ENCODE measurements at places on chromosomes 6 and 20.

- no peak for DNase-seq
These were observed 293.5 kb downstream of the PRL start for GRCh38 chr6:22003287-22003686.

DNA sequence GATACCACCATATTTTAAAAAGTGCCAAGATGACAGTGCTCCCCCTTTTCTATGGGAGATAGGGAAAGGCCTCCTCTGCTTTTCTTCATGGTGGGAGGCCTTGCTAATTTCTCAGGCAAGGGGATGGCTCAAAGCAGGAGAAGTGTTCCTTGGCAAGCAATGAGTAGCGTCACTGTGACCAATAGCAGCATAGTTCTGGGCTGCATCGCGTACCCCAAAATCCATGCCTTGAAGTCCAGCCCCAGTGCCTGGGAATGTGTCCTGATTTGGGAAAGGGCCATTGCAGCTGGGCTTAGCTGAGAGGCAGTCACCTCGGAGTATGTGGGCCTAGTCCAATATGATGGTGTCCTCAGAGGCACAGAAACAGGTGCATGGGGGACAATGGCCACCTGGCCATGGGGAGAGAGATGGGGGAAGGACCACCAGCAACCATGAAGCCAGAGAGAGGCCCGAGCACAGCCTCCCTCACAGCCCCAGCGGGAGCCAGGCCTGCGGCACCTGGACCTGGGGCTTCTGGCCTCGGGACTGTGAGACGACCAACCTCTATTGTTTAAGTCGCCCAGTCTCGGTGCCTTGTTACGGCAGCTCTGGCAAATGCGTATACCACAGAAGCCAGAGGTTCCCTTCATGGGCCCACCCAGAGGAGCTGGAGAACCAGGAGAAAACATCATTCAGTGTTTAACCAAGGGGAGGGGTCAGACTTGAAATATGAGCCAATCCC, 153.1 kb upstream of the RPS6KA2 start:
- DNase-seq = no peak

- DNase-seq = no peak
These were observed 864.2 kb downstream of the KIF16B start for GRCh38 chr20:15708984-15709598.

DNA sequence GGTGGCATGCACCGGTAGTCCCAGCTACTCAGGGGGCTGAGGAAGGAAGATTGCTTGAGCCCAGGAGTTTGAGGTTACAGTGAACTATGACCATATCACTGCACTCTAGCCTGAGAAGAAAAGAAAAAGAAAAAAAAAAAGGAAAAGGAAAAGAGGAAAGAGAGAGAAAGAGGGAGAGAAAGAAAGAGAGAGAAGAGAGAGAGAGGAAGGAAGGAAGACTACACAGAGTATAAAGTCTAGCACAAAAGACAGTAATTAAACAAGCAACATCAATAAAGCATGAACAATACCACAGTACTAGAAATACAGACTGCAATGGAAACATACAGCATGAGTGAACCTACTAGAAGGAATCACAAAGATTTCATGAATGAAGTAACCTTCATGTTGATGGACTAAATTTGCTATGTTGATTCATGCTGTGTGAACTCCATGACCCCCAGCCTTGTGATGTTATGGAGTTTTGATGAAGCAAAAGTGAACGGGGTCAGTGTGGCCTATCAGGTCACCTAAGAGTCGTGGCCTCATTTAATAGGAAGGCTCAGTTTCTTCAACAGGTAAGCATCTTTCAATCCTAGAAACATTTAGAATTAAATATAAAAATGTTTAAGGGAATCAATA, 57.6 kb downstream of the NUDT3 start:
- no peak for DNase-seq

- DNase-seq = peak; percentile 39
These were observed 518 bp downstream of the PEX6 start for GRCh38 chr6:42978487-42978838.

DNA sequence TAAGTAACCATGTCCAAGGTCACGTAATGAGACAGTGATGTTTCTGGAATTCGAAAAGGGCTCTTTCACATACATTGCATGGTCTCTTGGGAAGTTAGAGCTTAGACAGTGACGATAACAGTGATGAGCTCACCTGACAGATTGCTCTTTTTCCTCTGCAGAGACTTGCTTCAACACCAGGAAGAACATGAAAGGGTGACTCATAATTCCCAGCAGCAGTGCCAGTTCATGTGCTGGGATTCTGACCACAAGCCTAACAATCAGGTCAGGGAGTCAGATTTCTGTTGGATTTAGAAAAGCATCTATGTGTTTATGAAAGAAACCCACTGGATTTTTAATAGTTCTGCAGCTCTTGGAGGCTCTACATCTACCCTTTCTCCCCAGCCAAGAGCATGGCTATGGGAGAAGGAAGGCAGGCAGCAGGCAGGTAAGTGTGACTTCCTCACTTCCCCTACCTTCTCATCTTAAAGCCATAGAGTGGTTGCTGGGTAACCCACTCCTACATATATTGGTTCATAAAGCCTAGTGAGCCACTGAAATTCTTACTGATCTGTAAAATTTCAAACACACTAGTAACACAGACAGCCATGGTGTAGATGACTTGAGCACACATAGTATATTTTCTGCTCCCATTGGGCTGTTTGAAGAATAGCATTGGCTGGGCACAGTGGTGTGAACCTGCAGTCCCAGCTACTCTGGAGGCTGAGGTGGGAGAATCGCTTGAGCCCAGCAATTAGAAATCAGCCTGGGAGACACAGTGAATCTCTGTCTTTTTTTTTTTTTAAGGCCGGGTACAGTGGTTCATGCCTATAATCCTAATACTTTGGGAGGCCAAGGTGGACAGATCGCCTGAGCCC, 44.4 kb upstream of the LOC128125822 start:
- no peak for DNase-seq

DNA sequence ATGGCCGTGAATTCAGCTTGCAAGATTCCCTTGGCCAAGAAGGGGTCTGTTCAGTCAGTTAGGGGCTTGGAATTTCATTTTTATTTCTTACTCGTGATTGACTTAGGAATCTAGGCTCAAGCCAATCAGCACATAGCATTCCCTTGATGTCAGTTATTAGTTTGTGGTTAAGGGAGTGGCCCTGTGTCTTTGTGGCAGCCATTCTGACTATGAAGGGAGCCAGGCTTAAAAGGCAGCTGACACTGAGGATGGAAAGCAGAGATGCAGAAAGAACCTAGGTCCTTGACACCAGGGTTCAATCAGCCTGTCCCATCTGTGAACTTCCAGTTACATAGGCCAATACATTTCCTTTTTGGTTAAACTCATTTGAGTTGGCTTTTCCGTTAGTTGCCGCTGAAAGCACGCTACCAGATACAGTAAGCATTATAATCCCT, 48.1 kb downstream of the MCUR1 start:
- no peak for DNase-seq

- no peak for DNase-seq
These were observed 78.4 kb downstream of the HDGFL1 start for GRCh38 chr6:22647719-22648118.

- no peak for DNase-seq
These were observed 262.6 kb downstream of the NKAIN2 start for GRCh38 chr6:124066269-124066668.

DNA sequence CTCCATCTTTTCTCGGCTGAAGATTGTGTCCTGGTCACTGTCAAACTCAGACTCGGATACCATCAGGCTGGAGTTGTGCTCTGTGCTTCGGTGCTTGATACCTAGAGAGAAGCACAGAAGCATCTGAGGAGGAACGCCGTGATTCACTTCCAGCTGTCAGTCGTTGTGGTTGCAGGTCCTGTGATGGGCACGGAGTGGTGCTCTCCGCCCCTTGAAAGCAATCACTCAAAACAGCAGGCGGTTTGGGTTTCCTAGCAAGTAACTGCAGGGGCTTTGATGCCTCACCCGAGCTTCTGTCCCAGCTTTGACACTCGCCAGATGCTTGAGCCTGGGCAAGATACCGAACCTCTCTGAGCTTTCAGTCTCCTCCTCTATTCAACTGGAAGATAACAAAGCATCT, 52.5 kb downstream of the ALDH5A1 start:
- no peak for DNase-seq

DNA sequence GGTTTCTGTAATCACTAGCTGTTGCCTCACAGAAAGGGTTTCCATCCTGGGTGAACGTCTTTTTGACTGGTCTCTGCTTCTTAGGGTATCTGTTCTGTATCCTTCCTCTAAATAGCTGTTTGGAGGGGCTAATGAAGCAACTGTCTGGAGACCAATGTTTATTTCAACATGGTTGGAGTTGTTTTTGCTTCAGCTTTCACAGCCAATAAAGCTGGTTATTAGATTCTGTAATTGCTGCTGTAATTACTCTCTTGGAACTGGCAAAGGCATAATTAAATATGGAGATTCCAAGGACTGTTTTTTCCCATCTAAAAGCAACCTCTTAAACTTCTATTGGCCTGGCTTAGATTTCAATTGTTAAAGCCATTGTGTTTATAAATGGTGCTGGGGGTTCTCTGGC, 31.9 kb downstream of the CHMP4B start:
- no peak for DNase-seq

- no peak for DNase-seq
These were observed 158.8 kb downstream of the CDH26 start for GRCh38 chr20:60117065-60117464.

GRCh38 chr6:85329196-85329595, 120.7 kb upstream of the NT5E start:
- no peak for DNase-seq

GRCh38 chr20:50244352-50245149, 53.9 kb downstream of the CEBPB start:
- no peak for DNase-seq

- peak; percentile 88 for DNase-seq
These were observed 256.5 kb upstream of the RREB1 start for GRCh38 chr6:6851059-6851948.

GRCh38 chr6:53279293-53279692, 69.5 kb downstream of the ELOVL5 start:
- no peak for DNase-seq

- no peak for DNase-seq
These were observed 48.1 kb downstream of the ERMARD start for GRCh38 chr6:169799474-169799926.

GRCh38 chr20:49644980-49645565, 68.6 kb downstream of the B4GALT5 start:
- DNase-seq = no peak

- DNase-seq = no peak
These were observed 42.5 kb downstream of the SYNE1 start for GRCh38 chr6:152594701-152595100.

DNA sequence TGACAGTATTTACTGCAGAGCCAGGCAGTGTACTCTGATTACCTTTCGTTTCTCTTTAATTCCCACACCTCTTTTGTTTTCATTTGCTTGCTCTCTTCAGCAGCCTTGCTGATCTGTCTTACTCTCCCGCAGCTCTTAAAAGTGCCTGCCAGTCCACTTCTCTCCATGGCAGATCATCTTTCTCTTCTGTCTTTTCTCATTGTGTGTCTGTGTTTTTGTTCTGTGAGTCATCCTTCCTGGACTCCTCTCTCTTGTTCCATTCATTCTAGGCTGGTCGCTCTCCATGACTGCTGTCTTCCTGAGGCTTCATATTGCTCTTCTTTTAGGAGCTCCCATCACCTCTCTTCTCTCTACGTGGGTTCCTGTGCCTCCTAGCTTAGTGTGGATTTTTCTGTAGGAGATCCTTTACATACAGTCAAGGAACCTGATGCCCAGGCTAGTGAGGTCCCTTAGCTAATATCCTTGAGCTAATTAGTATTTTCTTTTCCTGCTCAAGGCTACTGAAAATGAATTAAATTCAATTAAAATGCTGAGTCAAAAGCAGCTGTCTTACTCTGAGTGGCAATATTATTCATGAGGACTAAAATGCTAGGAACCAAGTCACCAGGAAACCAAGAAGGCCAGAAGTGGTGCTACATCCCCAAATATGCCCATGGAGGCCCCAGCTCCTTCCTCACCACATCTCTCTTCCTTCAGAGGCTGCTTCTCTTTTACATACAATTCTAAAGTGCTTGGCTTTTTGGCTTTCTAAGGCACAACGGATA, 86.1 kb downstream of the SLX4IP start:
- no peak for DNase-seq

DNA sequence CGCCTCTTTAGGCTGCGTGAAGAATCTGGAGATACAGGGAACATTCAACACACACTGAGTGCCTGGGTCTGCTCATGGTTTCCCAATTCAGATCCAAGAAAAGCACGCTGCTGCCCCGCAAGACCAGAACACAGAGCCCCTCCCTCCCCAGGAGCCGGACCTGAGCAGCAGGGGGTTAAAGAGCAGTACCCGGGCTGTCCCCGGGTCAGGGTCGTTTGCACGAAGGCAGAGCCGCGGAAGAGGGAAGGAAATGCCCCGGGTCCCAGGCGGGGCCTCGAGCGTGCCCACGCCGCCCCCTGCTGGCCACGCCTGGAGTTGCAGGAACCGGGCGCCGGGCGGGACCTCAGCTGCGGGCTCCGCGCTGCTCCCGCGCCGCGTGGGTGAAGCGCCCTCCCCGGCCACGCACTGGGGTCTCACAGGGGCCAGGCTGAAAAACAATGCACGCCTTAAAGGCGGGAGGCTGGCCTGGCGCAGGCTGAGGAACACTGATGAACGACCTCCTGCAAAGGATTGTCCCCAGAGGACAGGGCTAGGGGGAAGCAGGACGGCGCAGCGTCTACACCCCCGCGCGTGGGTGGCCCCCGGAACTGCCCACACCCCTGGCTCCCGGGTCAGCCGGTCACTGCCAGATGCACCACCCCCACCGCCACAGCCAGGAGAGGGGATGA, 48.9 kb downstream of the ANKRD60 start:
- DNase-seq = peak; percentile 68

- DNase-seq = no peak
These were observed 938.1 kb upstream of the EPHA7 start for GRCh38 chr6:94357381-94357980.

DNA sequence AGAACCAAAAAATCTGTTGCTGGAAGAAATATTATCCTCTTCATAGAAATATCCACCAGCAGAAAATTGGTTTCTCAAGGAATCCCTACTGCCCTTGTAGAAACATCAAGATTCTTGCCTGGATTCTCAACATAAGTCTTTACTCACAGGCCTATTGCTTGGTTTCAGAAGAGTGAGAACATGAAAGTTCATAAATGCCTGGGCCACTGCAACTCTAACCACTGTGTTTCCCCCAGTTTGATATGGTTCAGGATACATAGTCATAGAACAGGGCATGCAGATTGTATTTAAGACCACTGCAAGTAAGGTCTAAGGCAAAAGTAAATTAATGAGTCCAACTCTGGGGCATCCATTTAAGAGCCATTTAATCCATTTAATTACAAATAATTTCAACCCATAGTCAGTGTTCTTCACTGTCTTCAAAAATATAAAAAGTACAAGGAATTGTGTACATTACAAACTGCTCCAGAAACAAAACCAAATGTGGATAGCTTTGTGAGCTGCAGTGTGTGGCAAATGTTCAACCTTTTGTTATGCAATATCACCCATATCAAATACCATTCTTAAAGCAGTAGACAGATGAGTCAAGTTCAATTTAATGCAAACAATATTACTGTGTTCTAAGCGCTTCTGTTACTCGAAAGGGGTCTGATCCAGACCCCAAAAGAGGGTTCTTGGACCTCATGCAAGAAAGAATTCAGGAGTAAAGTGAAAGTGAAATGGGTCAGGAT, 83.3 kb downstream of the OPRM1 start:
- no peak for DNase-seq

DNA sequence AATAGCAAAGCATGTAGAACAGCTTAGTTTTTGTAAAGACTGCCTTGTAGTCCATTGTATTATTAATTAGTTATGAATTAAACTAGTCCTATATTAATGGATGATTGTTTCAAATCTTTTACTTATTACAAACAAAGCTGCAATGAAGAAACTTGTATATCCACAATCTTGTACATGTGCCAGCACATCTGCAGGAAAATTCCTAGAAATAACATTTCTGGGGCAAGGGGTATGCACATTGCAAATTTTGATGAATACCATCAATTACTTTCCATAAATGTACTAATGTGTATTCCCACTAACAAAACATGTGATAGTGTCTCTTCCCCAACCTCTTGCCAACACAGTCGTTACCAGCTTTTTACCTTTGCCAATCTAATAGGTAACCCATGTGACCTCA, 73.6 kb upstream of the AKAP12 start:
- DNase-seq = no peak

Data from left lung (tissue), 14 donors.